Erythroblast (primary cell): ENCODE measurements at places on chromosomes 16 and 17.
A peak's percentile ranks its signal among the peaks of the same experiment; 100 is the strongest.

DNA sequence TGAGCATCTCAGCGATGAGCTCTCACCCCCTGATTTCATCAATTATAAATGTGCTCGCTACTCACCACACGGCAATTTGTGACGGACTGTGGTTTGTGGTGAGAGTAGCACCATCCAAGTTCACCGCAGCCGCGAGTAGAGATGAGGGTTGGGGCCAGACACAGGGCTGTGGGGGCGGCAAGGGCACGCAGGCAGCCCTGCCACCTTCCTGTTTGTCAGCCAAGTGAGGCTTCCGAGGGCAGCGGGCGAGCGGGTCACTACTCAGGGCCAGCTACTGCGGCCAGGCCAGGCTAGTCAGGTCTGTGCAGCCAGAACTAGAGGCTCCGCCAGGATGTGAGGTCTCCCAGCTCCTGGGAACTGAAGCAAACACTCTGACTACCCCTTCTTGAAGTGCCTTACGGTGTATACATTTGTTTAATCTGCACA, 39.6 kb upstream of the MEOX1 start:
- no peak for DNase-seq

DNA sequence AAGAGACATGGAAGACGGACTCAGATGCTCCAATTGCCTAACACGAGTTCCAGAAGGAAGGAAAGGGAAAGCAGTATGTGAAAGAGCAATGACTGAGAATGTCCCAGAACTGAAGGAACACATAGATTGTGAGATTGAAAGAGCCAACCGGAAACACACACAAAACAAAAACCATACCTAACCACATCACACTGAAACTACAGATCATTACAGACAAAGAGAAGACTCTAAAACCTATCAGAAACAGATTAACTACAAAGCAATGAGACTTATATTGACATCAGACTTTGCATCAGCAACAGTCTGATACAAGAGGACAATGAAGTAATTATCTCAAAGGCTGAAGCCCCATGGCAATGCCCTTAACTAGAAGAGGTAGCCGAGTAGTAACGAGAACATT, 45.6 kb upstream of the CLEC18B start:
- DNase-seq = no peak

DNA sequence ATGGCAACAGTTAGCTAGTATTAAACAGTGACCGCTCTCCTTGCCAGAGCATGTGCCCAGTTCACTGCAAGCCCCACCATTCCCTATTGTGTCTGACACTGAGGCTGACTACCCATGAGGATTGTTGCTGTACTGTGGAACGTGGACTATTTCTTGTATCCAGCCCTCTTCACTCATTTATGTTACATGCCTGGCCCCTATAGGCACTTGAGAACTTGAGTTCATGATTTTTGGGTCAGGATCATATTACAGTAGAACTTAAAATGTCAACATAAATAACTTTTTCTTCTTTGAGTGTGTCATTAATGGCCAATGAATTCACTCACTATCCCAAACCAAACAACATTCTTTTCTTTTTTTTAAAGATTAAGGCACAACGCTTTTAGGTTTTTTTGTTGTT, 55.7 kb downstream of the LYRM1 start:
- DNase-seq = no peak

GRCh38 chr16:30534368-30535105, at the start of gene ZNF747:
Gene ZNF747, minus strand, starts transcription at chr16:30534858. Its CDS starts 179 bp downstream, at chr16:30534679.
- peak; percentile 89 for DNase-seq

DNA sequence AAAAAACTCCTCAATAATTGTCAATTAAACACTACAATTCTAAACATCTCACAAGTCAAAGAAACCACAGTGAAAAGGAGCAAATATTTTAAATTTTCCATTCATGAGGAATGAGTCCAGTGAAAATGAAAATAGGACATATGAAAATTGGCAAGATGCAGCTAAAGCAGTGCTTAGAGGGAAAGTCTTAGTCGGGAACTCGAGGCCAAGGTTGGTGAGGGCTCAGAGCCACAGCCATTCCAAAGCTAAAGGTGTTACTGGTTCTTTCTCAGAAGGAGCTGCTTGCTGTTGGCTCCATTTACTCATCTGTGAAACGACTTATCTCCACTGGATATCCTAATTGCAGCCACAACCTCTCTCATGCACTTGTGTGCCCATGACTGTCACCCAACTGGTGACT, 6.5 kb downstream of the SLC38A8 start:
- DNase-seq = no peak
